SIG-M5 (cell line): ENCODE measurements at places on chromosomes 11 and 22.

GRCh38 chr11:102318469-102318868 lies 1.2 kb downstream of the BIRC3 start:
- no peak for DNase-seq

DNA sequence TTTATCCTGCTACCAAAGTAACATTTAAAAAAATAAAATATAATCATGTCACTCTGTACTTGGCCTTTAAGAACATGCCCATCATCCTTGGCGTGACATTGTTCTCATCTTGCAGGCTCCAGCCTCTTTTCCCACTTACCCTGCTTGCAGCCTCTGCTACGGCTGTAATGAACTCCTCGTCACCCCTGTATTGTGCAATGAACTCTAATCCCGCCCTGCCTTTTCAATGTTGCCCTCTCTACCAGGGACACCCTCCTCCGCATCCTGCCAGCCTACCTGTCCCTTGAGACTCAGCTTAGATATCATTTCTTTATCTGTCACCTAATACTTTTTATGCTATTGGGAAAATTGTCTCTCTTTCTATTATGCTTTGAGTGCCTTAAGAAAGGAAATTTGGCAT lies 12.6 kb upstream of the MMP20 start:
- DNase-seq: no peak

DNA sequence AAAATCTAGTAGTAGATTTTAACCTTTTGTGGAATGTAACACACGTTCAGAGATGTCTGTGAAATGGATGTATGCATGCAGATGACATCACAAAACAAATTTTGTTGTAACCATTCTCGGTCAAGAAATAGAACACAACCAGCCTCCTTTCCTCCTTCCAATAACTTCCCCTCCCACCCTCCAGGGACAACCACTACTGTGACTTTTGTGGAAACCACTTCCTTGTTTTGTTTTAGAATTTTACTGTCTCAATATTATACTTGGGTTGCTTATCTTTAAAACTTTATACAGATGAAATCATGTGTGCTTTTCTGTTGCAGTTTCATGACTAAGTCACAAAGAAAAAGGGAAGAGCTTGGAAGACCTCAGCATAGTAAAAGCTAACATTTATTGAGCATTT lies 189.4 kb upstream of the NCAM1 start:
- no peak for DNase-seq

DNA sequence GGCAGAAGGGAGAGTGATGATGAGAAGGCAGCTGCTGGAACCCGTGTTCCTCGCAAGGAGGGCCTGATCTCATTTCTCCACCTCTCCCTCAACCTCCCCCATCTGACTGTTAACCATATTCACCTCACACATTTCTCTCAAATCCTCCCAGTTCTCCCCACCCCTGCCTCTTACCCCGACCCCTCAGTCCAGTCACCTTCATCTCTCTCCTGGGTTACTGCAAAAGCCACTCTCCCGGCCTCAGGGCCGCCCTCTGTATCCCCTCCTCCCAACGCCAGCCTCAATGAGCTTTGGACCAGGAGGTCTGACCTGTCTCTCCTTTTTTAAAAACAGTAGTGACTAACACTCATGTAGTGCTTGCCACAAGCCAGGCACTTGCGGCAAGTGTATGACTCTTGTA lies 29.5 kb upstream of the LMO1 start:
- no peak for DNase-seq

DNA sequence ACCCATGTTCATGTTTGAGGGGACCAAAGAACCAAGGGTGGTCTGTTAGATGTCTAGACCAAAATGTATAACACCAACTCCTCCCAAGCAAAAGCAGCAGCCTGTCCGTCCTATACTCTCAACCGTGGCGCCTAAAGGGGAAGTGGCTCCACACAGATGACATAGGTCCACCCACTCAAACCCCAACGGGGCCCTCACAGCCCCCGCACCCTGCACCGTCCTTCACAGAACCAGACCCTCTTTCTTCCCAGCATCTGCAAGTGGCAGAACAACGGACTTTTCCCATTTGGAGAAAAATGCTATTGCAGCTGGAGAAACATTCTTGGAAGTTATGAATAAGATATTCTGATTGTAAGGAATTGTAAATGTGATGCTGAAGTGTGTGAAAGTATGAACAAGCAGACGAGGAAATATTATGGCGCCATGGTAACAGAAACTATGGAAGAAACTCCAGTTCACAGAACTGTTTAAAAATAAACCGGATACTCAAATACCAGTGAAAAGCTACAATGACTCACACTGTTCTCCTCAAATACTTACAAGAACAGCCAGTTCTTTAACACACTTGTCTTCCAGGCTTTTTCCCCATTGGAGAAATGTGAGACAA lies 76.5 kb upstream of the ARFGAP3 start:
- no peak for DNase-seq

DNA sequence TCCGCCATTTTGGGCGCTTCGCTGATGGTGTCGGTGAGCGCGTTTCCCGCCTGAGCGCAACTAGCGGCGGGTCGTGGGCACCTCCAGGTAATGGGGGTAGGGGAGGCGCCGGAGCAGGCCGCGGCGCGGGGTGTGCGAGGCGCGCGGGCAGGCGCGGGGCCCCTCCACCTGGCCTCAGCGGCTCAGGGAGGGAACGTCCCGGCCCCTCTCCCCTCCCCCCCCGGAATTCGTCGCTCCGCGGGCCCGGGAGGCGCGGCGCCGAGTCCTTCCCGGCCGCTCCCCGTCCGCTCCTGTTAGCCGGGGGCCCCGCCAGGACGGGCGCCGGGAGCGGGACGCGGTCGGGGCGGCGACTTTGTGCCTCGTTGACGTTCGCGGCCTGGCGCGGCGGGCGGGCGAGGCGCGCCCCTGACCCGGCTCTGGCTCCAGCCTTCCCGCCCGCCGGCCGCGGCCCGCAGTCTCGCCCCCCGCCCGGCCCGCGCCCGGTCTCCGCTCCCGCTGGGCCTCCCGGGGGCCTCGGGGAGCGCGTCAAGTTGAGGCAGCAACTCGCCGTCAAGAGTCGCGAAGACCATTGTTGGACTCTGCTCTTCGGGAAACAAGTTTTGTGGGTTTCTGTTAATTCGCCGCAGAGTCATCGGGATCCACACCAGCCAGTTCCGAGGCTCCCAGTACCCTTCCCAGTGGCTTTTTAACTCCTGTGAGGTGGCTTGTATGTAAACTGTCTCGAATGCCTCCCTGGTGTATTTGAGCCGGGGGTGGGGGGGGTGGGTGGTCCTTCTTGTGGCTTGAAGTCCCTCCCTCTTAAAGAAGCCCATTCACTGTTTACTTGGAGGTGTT lies at the start of gene PPP6R3:
PPP6R3 (plus strand) TSS at position 12 of the 834 bp plus-strand sequence. CDS start 76,913 bp downstream, outside the sequence.
- no peak for DNase-seq

- DNase-seq: no peak
Measured at GRCh38 chr11:126268361-126268707, 361 bp downstream of the SRPRA start.

DNA sequence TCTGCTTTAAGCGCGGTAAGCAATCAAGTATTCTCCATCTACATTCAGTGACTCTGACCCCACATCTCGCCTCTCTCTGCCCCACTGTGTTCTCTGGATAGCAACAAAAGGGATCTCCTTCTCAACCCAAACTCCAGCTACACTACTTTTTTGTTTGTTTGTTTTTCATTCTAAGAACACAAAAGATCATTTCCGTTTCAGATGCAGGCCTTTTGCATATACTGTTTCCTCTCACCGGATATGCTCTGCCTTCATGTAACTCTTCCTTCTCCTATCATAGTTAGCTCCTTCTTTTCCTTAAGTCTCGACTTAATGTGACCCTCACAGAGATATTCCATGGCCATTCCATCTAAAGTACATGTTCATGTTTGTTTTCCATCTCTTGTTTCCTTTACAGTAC lies 179.8 kb upstream of the MTMR2 start:
- no peak for DNase-seq

- no peak for DNase-seq
Measured at GRCh38 chr11:102986815-102987214, 31.3 kb upstream of the MMP13 start.

- no peak for DNase-seq
Measured at GRCh38 chr11:27216270-27217149, 146.5 kb downstream of the CCDC34 start.

- DNase-seq: no peak
Measured at GRCh38 chr22:23158516-23159290, 13.4 kb downstream of the RAB36 start.

DNA sequence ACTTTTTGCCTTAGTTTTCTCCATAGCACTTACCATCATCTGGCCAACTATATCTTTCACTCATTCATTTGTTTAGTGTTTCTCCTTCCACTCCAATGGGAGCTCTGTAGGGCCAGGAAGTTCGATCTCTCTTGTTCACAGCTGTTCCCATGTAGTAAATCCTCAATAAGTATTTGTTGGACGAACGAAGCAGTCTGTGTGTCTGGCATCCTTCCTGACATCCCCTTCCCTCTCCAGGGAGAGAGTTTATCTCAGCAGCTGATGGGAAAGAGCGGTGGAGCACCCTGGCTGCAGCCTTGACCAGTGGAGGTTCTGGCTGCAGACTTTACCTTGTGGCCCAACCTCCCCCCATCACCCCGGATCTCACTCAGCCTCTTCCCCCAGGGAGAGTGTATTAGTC lies 141.7 kb downstream of the CHST1 start:
- DNase-seq: no peak

- DNase-seq: no peak
Measured at GRCh38 chr11:74008373-74009229, at the start of gene UCP3. UCP3 (minus strand) TSS chr11:74009085; CDS start chr11:74007042, 2,043 bp downstream.

GRCh38 chr11:75413864-75414263 lies 14.5 kb downstream of the RPS3 start:
- DNase-seq: no peak

DNA sequence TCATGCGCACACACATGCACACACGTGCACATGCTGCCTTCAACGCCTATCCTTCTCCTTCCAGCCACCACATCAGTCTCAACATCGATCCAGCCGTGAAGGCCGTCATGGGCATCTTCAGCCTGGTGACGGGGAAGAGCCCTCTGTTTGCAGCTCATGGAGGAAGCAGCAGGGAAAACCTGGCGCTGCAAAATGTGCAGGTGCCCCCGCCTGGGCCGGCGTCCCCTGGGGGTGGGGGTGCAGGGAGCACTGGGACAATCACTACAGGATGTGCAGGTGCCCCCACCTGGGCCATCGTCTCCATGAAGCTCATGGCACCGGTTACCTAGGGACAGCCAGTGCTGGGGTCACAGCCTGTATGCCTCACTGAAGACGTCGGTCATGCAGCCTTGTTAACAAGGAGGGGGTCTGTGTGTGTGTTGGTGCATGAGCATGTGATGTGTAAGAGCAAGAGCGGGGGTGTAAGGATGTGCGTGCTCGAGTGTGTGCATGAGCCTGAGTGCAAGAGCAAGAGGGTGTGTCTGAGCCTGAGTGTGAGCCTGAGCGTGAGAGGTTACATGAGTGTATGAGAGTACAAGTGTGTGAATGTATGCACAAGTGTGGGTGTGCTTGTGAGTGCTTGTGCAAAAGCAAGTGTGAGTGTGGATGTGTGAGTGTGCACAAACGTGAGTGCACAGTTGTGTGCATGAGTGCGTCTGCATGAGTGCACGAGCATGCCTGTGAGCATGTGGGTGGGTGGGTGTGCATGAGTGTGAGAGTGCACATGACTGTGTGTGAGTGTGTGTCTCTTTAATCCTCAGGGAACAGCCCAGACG lies 31.5 kb downstream of the NADSYN1 start:
- DNase-seq: no peak

GRCh38 chr22:26442086-26442756 lies 13.2 kb downstream of the ASPHD2 start:
- no peak for DNase-seq

GRCh38 chr11:43419460-43419859 lies 60.7 kb downstream of the TTC17 start:
- no peak for DNase-seq

DNA sequence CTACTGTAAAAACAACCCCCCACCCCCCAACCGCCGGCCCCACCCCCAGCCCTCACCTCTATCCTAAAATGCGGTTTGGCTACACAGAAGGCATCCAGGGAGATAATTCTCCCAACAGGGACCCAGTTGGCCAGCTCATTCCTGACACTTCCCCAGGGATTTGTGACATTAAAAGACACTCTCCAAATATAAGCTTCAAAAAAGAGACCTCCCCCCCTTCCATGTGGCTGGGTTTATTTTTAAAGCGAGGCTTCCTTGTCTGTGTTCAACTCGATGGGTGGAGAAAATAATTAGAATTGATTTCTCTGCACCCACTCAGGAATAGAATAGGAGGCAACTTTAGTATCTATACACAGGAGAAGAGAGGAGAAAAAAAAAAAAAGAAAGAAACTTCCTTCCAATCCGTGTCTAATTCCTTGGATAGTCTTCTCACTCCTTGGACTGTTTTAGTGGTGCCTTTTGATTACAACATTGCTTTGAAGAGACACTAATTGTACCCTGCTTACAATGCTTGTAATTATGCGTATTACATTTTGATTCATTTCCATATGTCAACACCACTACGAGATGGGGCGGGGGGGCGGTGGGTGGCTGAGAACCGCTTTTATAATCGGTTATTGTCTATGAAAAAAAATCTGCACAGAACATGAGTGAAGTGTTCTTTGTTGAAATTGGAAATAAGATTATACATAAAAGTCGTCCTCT lies 500.4 kb downstream of the MIAT start:
- no peak for DNase-seq

GRCh38 chr11:29750392-29750791 lies 266.4 kb downstream of the KCNA4 start:
- DNase-seq: no peak

DNA sequence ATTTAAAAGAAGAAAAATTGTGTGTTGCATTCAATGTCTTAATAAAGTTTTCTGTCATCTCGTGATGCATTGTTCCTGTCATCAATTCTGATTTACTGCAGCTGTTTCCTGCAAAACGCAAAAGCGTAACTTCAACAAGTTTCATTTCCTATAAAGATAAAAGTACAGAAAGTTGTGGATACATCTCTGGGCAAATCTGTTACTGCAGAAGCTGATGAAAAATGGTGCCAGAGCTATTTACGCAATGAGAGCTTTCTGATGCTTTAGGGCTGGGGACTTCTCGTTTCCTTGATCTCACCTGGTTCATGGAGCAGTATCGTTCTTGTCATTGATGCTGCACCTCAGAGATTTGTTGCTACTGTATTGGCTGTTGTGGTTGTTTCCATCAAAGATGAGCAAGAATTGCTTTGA lies 15.5 kb upstream of the MS4A12 start:
- DNase-seq: no peak

- DNase-seq: peak; percentile 60
Measured at GRCh38 chr11:111926505-111927391, 8.0 kb downstream of the C11orf52 start.

DNA sequence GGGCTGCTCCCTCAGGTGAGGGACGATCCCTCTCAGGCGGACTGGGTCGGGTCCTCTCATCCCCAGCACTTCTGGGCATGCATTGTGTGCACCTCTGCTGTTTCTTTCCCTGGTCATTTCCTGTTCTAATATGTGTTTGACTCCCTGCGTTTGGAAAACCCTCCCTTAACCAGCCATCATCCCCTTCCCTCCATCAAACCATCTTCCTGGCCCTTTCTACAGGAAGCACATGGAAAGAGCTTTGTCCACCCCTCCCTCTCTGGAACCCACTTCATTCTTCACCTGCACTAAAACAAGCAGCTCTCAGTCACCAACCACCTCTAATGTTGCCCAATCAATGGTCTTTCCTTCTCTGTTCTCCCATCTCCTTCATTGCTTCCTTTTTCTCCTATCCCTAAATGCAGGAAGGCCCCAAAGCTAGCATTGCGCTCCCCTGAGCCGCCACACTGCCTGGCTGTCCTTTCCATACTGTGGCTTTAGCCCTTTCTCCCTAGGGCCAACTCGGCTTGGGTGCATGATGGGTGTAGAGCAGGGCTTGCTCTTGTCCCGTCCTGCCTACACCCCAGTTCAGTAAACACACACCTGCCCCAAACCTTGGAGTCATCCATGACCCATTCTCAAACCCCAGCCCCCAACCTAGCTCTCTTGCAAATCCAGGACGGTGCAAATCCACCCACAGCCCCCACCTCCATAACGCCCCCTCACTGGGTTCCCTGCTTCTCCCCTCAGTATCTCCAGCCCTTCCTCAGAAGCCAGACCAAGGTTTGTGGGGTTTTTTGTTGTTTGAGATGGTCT lies 5.4 kb upstream of the GAS2L1 start:
- no peak for DNase-seq
